ENCODE measurements at places on chromosomes 3 and 15.

- DNase-seq = no peak
Observed at GRCh38 chr3:195221876-195222617, 48.9 kb downstream of the XXYLT1 start.

DNA sequence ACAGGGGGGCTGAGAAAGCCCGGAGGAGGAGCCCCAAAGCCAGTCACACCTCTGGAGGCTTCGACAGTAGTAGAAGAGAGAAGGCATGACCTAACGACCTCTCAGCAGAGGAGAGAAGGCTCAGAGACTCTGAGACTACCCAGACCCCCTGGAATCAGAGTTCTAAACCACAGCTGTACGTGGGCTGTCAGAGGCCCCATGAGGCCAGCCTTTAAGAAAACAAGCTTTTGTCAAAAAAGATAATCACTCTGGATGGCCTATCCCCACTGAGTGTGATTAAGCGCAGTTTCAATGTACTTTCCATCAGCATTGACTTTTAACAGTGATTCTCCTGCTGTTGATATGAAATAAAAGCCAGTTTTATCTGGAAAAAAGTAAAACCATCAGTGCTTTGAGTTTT, 330.3 kb downstream of the CLSTN2 start:
- no peak for DNase-seq

DNA sequence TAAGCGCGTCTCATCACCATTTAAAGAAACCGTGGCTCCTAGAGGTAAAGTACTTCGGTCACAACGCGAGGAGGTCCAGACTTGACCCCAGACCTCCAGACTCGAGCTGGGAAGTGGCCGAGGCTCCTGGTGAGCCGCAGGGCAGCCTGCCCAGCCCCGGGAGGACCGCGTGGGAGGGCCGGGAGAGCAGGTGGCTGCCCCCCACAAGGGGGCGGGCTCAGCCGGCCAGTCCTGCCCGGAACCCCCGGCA, at the start of gene SLC27A2:
Gene SLC27A2, plus strand, starts transcription at position 228 of the 250 bp plus-strand sequence. CDS start 232 bp downstream, outside the sequence.
- no peak for DNase-seq

DNA sequence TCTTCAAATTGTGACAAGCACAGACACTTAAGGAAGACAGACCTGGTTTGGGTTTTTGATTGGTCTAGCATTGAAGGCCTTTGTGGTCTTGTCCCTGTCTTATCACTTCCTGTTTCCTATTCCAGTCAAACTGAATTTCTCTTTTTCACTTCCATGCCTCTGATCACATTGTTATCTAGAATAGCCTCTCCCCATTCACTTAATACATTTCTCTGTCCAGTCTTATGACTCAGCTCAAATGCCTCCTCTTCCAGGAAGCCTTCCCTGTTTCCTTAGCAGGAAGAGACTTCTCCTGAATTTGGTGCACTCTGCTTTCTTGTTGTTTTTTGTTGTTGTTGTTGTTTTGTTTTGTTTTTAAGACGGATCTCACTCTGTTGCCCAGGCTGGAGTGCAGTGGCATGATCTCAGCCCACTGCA, 45.5 kb downstream of the LIMD1 start:
- DNase-seq = no peak

Data from stimulated activated CD4-positive, alpha-beta T cell treated with anti-CD3 and anti-CD28 coated beads, Interleukin-1b, Interleukin-23, amount 100 ng/mL, for 24 hours (primary cell).